Activated effector memory CD4-positive, alpha-beta T cell treated with Interleukin-2 at 50 U/mL for 16 hours (primary cell): ENCODE measurements at places on chromosomes 11 and 22.

DNA sequence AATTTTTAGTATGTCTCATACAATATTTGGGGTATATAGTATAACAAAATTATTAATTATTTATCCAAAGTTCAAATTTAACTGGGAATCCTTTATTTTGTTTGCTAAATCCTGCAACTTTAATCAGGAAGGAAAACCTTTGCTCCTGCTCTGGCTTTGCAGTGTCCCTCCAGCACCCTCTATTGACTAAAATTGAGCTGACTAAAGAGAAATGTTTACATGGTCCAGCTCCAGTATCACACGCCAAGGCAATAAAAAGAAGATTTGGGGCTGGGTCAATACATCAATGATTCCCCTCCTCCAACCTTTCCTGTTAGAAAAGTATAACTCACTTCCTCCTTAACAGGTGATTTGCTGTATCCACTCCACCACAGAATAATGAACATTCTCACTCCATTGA is 153.0 kb upstream of the LRRC4C start:
- no peak for DNase-seq

DNA sequence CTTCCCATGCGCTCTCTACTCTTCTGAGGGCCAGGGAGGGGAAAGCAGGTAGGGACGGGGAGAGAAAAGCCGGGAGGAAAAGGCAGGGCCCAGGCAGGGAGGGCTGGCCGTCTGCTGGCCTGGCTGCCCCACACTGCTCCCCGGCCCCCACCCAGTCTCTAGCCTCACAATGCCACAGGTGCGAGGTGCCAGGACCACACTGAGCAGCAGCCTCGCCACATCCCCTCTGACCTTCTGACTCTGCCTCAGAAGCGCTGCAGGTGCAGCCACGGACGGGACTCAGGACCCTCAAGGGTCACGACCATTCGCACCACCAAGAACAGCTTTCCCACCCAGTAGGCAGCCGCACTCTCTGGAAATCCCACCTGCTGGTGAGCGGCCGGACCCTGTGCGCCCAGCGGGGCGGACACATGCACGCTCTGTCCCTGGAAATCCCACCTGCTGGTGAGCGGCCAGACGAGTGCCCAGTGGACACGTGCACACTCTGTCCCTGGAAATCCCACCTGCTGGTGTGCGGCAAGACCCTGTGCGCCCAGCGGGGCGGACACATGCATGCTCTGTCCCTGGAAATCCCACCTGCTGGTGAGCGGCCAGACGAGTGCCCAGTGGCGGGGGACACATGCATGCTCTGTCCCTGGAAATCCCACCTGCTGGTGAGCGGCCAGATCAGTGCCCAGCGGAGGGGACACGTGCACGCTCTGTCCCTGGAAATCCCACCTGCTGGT is 20.1 kb downstream of the TOLLIP start:
- no peak for DNase-seq

- DNase-seq: no peak
Measured at GRCh38 chr22:44586351-44586990, 88.4 kb upstream of the RTL6 start.

DNA sequence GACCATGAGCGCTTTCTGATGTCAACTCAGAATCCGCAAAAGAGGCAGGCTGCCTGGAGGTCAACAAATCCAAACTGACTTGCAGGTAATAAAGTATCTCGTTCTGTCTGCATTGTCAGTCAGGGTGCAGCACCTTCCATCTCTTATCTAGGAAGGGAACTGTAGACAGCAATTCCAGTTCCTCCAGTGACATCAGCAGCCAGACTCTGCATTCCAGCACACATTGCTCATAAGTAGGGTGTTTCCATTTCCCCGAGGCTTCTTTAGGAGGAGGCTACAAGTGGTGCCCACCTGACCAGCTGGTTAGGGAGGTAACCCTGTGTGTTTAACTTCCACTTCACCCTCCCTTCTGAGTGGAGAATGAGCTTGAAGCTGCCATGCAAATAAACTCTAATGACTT is 53.3 kb downstream of the NTM start:
- DNase-seq: no peak

DNA sequence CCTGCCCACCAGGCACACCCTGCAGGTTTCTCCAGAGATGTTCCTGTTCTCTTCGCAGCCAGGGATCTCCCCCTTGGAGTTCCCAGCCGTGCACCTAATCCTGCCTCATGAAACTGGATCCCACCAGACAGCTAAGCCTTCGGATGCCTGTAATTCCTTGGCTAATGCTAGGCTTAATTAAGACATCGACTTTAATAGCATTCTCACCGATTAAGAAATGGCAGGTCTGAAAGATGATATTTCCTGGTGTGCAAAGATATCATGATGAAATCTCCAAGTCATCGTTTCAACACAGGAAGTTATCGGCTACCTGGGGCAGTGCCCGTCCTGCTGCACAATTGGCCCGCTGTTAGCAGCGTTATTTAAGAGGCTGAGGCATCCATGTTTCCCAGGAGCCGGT is 41.5 kb upstream of the CCND1 start:
- DNase-seq: no peak

DNA sequence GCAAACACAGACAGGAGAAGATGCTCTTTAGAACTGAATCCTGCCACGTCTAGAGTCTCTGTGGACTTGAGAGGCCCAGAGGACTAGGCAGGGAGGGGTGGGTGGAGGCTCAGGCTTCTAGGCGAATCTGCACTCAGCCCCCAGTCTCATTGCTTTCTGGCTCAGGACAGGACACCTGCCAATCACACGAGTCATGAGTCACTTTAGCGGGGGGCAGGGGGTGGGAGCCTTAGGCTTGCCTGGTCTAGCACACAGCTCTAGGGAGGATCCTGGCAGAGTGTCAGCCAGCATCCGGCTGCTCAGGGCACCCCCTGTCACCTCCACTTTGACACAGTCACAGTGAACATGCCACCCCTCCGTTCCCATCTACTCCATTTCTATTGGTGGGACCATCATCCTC is 167.7 kb downstream of the CEP164 start:
- DNase-seq: no peak

- peak; percentile 53 for DNase-seq
Measured at GRCh38 chr11:128757235-128757711, 63.4 kb downstream of the FLI1 start.

DNA sequence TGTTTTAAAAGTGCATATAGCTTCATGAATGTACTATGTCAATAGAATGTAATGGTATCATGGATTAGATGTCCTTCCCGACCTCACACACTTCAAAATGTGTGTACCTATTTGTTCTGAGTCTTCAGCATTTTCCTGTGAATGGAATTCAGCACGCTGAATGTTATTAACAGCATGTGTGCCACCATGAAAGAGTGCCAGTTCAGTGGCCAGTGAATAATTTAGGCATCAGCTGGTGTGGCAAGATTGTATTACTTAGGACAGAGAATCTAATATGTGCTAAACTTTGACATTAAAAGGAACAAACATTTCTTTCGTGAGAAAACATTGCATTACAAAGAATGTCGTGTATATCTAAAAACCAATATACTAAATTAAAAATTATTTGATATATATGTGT is 46.4 kb downstream of the HIPK3 start:
- DNase-seq: no peak

DNA sequence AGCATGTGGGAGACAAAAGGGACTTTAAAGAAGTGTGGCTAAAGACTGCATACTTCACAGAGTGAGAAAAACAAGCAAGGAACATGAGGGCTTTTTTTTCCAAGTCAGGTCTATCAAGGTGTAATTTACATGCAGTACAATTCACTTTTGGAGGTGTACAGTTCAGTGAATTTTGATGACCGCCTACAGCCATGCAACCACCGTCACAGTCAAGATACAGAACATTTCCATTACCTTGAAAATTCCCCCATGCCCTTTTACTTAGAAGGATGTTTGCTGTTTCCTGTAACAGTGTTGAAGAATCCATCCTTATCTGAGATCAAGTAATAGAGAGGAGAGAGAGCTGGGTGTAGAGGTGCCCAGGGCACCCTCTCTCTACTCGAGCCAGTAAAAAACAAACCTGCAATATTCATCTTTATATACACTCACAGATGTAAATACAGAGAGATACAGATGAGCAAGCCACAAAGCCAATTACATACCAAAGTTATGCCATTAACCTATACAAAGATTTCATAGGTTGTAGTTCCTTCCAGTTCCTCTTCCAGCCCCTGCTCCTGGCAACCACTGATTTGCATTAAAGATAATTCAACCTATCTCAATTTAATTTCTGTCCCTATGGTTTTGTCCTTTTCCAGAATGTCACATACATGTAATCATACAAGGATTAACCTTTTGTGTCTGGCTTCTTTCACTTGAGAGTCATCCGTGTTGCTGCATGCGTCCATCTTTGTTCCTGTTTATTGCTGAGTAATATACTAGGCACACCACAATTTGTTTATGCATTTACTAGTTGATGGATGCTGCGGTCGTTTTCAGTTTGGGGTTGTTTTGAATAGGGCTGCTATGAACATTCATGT is 35.0 kb upstream of the RASD2 start:
- DNase-seq: no peak

DNA sequence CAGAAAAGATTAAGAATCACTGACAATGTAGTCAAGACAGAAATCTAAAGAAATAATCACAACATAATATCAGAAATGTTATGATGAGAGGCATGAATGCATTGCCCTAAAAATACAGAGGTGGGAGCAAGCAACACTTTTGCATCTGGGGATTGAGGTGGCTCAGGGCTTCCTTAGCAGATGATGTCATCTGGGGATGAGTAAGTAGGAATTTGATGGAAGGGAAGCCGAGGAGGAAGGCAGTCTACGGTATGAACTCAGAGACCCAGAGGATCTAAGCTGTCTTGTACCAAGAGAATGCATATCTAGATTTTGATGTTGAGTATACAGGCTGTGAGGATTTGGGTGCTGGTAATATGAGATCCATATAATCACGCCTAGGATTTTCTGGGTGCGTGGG is 193.0 kb upstream of the SNX19 start:
- no peak for DNase-seq

DNA sequence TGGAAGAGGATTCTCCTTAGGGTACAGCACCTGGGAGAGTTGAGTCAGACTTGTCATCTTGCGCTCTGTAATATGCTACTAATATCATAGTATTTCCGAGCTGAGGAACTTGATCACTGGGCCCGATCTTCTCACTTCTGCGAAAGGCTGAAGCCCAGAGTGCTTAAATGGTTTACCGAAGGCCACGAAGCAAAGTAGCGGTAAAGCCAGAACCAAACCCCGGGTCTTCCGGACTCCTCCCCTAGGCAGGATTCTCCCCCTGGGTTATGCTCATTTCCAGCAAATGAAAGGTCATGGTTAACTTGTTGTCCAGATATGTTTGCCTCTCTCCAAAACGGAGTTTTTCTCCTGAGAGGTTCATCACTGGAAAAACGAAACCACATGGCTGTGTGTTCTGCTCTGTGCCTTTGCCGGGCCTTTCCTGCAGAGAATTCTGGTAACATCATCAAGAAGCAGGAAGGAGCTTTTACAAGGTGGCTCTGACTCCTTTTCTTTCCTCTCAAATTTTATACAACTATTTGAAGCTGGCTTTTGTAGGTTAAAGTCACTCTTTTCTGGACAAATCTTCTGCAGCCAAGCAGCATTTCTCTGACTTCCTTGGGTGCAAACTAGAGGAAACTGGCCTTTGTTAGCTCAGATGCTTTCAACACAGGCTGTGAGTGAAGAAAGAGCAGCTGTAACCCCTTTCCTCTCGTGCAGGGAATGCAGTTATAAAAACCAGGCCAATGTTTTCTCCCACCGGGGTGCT is 35.5 kb downstream of the UBASH3B start:
- DNase-seq: no peak

DNA sequence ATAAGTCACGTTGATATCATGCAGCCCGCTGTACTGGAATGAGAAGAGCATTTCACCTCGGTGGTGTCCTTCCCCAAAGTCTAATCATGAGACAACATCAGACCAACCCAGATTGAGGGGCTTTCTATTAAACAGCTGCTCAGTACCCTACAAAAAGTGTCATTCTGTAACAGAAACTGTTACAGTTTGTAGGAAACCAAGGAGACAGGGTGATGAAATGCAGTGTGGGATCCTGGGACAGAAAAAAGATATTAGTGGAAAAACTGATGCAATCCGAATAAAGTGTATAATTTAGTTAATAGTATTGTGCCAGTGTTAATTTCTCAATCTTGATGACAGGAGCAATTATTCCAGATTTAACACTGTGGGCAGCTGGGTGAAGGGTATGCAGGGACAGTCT is 128.0 kb downstream of the MICAL2 start:
- no peak for DNase-seq

GRCh38 chr11:35810045-35810645 is 133.7 kb upstream of the LDLRAD3 start:
- DNase-seq: no peak

- DNase-seq: no peak
Measured at GRCh38 chr11:48081151-48082010, 101.0 kb downstream of the PTPRJ start.

DNA sequence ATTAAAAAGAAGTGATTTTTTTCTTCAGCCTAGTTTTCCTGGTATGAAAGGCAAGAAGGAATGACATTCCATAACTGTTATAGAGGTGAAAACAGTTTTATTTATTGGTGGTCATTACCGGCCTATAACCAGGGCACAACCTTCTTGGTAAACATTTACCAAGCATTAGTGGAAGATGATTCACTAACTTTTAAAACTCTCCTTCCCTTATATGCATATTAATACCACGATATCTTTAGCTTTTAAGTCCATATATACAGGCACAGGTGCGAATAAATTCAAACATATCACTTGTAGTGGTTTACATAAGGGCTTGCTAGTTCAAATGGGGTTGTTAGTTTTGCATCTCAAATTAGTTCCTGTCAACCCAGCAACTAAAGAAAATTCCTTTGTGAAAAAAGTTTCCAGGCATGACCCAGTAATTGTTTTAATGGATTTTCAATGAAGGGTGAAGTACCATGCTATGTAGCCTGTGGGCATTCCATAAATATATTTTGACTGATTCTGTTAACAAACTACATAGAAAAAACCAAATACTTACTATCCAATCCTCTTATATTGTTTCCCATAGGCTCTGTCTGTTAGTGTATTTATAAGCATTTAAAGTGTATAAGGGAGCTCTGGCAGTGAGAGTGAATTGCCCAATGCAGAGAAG is 30.6 kb upstream of the ROBO3 start:
- DNase-seq: no peak

DNA sequence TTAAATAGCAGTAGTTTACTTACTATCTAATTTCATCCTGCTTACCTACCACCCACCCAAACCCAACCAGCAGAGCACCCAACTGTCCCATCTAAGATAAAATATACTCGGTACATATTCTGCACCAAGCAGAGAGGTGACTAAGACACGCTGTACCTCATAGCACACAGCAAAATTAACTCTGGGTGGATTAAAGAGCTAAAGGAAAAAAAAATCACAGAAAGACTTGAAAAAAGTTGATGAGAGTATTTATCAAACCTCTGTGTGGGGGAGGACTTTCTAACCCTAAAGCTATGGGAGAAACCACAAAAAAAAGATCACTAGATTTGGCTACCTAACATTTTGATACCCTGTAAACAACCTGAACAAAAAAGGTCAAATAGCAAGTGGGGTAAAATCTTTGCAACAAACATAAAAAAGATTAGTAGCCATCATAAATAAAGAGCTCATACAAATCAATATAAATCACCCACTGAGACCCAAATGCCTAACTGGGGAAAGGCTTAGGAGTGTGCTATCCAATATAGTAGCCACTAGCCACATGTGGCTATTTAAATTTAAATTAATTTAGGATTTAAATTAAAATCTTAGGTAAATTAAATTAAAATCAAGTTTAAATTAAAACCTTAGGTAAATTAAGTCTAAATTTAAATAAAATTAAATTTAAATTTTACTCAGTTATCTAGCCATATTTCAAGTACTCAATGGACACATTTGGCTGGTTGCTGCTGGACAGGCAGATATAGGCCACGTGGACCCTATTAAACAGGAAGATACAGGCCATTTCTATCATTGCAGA is 25.6 kb upstream of the CD5 start:
- no peak for DNase-seq
